ENCODE measurements at places on chromosomes 13 and 19.

DNA sequence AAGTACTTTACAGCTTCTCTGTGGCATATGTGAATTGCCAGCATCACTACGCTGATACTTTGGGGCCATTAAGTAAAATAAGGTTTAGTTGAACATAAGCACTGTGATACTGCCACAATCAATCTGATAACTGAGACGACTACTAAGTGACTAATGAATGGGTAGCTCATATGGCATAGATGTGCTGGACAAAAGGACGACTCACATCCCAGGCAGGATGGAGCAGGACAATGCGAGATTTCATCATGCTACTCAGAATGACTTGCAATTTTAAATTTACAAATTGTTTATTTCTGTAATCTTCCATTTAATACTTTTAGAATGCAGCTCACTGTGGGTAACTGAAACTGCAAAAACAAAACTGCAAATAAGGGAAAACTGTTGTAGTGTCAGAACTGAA lies 13.6 kb downstream of the CCDC122 start:
- no peak for DNase-seq

DNA sequence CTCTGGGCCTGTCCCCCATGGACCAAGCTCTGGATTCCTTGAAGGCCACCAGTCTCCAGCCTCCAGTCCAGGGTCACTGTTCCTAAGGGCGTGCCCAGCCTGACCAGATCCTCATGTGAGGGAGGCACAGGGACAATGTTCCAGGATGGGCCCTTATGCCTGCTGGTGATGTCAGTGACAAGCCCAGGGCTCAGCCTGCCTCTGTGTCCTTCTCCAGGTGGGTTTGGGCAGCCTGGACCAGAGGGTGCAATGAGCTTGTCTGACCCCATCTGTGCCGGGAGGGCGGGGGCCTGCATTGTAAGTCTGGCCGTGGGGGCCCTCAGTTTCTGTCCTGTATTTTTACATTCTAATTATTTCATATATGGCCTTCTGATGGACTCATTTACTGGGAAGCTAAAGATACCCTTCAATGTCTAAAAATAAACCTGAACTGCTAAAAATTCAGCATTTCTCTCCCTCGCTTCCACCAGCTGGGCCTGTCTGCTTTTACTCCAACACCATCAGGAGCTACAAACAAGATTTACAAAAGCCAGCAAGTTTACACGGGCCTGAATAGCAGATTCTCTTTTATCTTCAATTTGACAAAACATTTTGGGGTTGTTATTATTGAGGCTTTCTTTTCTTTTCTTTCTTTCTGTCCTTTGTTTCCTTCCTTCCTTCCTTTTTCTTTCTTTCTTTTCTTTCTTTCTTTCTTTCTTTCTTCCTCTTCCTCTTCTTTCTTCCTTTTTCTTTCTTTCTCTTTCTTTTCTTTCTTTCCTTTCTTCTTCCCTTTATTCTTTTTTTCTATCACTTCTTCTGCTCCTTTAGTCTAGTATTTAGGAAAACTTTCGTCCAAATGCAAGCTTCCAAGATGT lies 34.2 kb upstream of the C19orf12 start:
- DNase-seq, result no peak

- no peak for DNase-seq
Measured at GRCh38 chr13:59413126-59413525, 750.6 kb downstream of the DIAPH3 start.

GRCh38 chr13:37966266-37966665 lies 96.7 kb upstream of the TRPC4 start:
- no peak for DNase-seq

- no peak for DNase-seq
Measured at GRCh38 chr13:27036236-27036981, 135.2 kb downstream of the USP12 start.

DNA sequence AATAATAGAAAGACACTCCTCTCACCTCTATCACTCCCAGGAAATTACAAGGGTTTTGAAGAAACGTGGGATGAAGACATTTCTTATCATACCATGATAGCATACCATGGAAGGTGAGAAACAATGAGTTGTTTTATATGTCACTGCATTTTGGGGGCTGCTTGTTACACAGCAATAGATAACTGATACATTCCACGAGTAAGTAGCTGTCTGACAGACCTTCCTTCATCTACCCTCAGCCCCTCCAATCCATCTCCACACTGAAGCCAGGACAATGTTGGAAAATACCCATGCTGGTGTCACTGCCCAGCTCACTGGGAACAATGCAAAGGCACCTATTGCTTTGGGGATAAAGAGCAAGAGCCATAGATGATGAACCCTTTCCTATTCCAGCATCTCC lies 68.9 kb upstream of the USP29 start:
- no peak for DNase-seq
